ENCODE measurements at places on chromosomes 1 and 21.

GRCh38 chr1:58895559-58896145 is 111.8 kb upstream of the JUN start:
- peak; percentile 57 for DNase-seq

GRCh38 chr1:165629848-165630628 is 996 bp upstream of the MGST3 start:
- DNase-seq: no peak

- no peak for DNase-seq
Observed at GRCh38 chr21:43365611-43366426, 61.1 kb downstream of the SIK1 start.

- DNase-seq: no peak
Observed at GRCh38 chr1:106676021-106676420, 380.5 kb upstream of the PRMT6 start.

Data from lower lobe of right lung (tissue), 2 donors.